ENCODE measurements at places on chromosomes 7 and 10. TPM values are rescaled to one million over a fixed set of nuclear protein-coding genes. Genes with fewer than 3 reads are reported as not detected.

The JCAD gene
- total RNA-seq: 0.14 TPM

The BLNK gene
- 1.3 TPM for total RNA-seq

The TSC22D4 gene
- 81.4 TPM for total RNA-seq

The TFPI2 gene
- not detected for total RNA-seq

The CRCP gene
- 34.8 TPM for total RNA-seq

The SPACDR gene
- 1.0 TPM for total RNA-seq

The MBL2 gene
- total RNA-seq: not detected

The NKX6-2 gene
- not detected for total RNA-seq

The STRIP2 gene
- 7.9 TPM for total RNA-seq

The STEAP4 gene
- total RNA-seq: not detected

The PDE6C gene
- not detected for total RNA-seq

The AASS gene
- 1.5 TPM for total RNA-seq

DNA sequence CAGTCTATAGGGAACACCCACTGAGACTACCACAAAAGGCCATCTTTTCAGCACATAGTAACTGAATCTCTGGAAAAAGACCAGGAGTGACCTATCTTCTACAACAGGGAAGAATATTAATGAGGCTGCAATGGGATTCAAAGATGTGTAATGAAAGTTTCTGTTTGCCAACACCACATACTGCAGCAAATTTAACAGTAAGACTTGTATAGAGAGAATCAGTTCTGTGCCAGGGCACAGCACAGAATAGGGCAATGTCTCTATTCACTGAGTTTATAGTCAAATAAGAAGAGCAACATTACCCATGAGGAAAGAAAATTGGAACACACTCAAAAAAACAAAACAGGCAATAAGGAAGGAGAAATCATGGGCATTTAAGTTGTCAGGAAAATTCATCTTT lies 91.4 kb upstream of the PTN start:
- no peak for DNase-seq

DNA sequence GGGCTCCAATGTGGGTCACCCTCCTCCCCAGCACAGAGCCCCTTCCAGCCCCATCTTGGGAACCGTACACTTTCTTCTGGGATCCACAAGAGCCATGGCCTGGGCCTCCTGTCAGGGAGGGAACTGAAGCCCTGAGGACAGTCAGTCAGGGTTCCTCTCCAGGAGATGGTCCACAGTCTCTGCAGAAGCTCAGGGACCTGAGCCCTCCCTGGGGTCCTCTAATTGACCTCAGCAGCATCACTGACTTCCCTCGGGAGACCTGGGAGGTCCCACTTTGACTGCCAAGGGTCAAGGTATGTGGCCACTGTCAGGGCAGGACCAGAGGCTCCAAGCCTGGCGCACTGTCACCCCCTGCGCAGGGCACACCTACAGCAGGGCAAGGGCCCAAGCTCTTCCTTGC lies 32.3 kb downstream of the NOD1 start:
- no peak for DNase-seq

DNA sequence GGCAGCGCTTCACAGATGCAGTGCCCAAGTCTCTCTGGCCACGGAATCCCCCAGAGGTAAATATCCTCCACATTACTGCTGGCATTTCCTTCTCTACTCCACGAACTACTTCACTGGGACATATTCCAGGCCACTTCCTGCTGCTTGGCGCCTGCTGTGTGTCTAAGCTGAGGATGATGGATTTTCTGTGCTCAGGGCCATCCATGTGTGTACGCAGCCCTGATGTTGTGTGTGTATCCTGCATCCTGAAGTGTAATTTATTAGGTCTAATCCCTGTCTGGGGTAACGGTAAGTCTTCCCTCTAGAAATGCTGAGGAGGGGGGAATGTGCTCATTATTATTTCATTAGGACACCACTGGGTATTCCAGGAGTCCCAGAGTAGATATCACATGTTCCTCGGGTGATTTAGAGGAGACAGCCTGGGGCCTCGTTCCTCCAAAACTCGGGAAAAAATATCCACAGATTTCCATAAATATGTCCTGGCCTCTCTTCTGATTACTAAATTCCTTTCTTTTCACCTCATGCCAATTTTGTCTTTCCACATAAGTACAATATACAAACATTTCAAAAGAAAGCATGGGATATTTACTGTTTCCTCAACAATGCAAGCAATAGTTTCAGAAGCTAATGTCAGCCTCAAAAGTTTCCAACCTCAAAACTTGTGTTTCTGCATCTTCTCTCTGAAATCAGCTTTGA lies 25.5 kb upstream of the HABP2 start:
- DNase-seq: no peak

- DNase-seq: no peak
Observed at GRCh38 chr10:29430101-29430500, 141.2 kb downstream of the LYZL1 start.

- DNase-seq: no peak
Observed at GRCh38 chr7:121623130-121623872, 227.2 kb upstream of the FAM3C start.

GRCh38 chr10:101833466-101833865 lies 10.1 kb downstream of the KCNIP2 start:
- DNase-seq: no peak

- DNase-seq: no peak
Observed at GRCh38 chr10:132246296-132246695, 59.5 kb downstream of the DPYSL4 start.

DNA sequence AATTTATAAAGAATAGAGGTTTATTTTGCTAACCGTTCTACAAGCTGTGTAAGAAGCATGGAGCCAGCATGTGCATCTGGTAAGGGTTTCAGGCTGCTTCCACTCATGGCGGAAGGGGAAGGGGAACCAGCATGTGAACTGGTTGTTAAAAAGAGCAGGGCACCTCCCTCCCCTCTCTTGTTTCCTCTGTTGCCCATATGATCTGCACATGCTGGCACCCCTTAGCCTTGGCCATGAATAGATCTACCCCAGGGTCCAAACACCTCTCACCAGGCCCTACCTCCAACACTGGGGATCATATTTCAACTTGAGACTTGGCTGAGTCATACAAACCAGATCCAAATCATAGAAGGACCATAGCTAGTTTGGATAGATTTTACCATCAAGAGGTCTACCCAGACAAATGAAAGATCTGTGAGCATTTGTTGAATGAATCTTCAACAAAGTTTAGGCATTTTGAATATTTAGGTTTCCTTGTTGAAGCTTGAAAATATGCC lies 36.0 kb upstream of the NRP1 start:
- DNase-seq: no peak

DNA sequence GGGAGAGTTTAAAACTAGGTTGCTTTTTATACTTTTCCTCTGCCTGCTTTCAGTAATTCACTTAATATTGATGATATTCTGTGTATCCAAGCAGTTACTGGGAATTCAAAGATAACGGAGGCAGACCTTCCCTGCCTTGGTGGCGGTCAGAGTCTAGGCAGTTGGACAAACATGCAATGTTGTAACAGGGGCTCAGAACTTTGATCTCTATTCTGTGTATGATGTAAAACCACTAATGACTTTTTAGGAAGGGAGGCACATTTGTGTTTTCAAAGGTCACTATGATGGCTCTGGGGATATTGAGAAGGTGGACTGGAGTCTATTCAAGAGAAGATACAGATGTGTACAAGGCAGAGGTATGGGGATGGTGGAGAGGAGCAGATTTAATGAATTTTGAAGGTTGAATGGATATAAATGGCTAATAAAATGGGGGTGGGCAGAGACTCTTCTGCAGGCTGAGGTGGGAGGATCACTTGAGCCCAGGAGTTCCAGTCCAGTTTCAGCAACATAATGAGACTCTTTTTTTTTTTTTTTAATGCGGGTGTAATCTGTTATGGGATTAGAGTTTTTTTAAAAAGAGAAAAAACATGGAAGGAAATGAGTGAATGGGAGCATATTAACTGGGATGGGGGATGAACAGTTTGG lies 5.7 kb upstream of the PON2 start:
- no peak for DNase-seq

DNA sequence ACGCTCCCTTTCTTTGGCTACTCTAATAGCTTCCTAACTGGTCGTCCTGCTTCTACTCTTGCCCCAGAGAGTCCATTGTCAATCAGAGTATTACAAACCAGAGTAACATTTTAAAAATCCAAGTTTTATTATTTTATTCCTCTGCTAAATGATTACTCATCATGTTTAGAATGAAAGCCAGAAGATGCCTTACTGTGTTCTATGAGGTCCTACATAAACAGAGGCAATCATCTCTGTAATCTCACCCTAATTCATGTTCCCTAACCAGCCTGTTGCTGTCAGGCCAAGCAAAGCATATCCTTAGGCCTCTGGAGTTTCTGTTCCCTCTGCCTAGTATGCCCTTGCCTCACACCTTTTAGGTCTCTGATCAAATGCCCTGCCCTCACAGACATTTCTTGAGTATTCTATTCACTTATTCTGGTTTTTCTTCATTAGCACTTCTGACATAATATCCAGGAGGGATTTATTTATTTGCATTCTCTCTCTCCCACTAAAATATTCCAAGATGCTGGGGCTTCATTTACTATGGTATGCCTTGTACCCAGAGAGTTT lies 497.5 kb downstream of the PHTF2 start:
- no peak for DNase-seq

DNA sequence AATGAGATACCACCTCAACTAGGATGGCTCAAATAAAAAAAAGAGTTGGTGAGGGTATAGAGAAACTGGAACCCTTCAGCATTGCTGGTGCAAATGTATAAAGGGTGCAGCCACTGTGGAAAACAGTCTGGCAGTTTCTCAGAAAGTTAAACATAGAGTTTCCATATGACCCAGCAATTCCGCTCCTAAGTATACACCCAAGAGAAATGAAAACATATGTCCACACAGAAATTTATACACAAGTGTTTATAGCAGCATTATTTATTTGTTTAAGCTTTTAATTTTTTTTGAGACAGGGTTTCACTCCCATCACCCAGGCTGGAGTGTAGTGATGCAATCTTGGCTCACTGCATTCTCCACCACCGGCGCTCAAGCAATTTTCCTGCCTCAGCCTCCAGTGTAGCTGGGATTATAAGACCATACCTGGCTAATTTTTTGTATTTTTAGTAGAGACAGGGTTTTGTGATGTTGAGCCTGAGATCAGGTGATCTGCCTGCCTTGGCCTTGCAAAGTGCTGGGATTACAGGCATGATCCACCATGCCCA lies 118.2 kb upstream of the KIF5B start:
- no peak for DNase-seq

- no peak for DNase-seq
Observed at GRCh38 chr7:10483671-10484070, 490.0 kb upstream of the PHF14 start.

DNA sequence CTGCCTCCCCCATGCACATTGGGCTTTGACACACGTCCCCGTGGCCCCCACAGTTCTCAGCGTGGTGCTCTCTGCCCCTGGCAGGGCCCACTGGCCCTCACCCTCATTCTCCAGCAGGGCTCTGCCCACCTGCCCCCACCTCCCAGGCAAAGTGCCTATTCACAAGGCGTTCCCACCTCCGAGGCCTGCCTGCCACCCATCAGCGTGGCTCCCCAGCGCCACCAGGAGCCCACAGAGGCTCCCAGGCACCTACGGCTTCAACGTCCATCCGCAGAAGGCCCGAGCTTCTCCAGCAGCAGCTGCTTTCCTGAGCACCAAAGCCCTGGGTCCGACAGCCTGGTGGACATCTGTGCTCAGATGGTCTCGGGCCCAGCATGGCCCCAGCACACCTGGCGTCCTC lies 211.8 kb upstream of the PPP2R2D start:
- DNase-seq: no peak

GRCh38 chr10:20598590-20598989 lies 298.5 kb downstream of the NEBL start:
- DNase-seq: no peak

DNA sequence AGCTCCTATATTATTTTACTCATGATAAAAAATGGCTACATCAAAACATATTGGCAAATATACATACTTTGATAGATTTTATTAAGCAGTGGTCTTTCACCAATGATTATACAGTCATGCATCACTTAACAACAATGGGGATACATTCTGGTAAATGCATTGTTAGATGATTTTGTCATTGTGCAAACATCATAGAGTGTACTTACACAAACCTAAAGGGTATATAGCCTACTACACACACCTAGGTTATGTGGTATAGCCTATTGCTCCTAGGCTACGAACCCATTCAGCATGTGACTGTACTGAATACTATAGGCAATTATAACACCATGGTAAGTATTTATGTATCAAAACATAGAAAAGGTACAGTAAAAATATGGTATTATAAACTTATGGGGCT lies 98.9 kb upstream of the IL6 start:
- no peak for DNase-seq

DNA sequence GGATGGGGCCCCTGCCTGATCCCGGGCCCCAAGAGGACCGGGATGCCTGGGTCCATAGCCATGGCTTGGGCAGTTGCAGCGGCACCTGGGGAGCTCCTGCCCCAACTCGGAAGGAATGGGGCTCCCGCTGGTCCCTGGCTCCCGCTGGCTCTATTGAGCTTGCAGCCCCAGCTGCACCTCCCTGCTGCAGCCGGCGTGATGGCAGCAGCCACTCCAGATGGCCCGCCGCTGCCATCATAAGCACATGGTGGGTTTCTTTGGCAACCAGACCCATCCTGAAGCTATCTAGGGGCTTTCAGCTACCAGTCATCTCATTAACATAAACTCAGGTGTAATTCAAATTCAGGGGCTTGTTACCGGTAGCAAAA lies 11.1 kb upstream of the DNMBP start:
- no peak for DNase-seq

GRCh38 chr10:121927318-121927840 lies 452 bp downstream of the ATE1 start:
- peak; percentile 44 for DNase-seq

- no peak for DNase-seq
Observed at GRCh38 chr10:107342711-107343110, 178.2 kb upstream of the SORCS1 start.

GRCh38 chr7:20778063-20778721 lies 8.5 kb downstream of the SP8 start:
- DNase-seq: peak; percentile 36

- no peak for DNase-seq
Observed at GRCh38 chr10:86872757-86873156, 84.7 kb downstream of the MMRN2 start.

DNA sequence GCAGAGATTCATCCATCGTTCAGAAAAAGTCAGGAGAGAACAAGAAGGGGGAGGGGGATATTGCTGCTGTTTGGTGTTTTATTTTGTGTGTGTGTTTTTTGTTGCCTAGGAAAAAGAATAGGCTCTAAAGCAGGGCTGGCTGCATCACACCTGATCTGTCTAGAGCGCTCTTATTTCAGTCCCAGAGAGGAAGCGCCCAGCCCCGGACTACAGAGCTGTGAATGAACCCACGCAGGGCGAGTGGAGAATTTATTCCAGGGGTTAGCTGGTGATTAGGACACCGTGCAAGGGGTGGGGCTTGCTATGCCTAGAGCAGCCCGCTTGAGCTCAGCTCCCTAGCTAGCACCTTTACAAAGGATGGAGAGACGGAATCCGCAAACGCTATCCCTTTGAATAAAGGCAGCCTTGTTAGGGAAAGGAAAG lies 621 bp upstream of the FAM13C start:
- DNase-seq: no peak

- no peak for DNase-seq
Observed at GRCh38 chr10:79933961-79934360, 14.9 kb downstream of the SFTPD start.

- peak; percentile 16 for DNase-seq
Observed at GRCh38 chr7:142383841-142384492, 126.1 kb upstream of the PRSS58 start.

- no peak for DNase-seq
Observed at GRCh38 chr7:140983802-140984201, 30.9 kb downstream of the MRPS33 start.
